ENCODE measurements at places on chromosomes 16 and 17. TPM values are rescaled to one million over a fixed set of nuclear protein-coding genes. Genes with fewer than 3 reads are reported as not detected.

DNA sequence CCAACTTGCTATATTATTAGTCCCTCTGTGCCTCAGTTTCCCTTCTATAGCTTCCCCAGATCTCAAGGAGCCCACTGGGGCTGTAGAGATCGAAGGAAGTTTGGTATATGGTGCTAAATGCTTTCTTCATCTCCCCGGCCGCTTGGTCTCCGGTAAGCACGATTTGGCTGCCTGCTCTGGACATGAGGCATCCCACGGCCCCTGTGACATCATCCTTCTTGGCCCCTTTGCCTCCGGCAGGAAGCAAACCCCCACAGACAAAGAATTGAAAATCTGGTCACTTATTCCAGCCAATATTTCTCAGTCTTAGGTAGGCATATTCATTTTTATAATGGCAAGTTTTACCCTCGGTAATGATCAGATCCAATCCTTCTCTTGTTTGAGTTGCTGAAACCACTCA lies 65.8 kb downstream of the WSCD1 start:
- H3K4me3 ChIP-seq = no peak overlapping the region
- H3K4me1 ChIP-seq = no peaks in the 10 kb centered on the region
- no peaks in the 10 kb centered on the region for H3K36me3 ChIP-seq
- no peak overlapping the region for H3K27ac ChIP-seq
- no peak for DNase-seq

DNA sequence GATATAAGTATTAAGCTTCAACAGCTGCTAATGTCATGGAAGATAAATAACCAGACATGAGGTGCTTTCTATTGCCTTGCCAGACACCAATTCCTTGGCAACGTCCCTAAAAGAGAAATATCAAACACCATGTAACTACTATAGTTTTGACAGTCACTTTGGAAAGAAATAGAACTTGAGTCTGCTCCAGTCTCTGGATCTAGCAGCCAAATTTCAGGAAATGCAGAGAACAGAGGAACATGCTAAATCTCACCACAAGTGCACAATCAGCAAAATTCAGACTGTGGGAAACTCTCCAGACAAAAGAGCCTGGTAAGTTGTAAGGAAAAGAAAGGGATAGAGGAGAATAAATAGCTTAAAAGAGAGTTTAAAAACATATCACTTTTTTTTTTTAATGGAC lies 28.4 kb upstream of the TANC2 start:
- no peaks in the 10 kb centered on the region for H3K27me3 ChIP-seq
- DNase-seq = no peak
- H3K36me3 ChIP-seq = no peaks in the 10 kb centered on the region
- no peak overlapping the region for H3K4me3 ChIP-seq
- H3K4me1 ChIP-seq = no peaks in the 10 kb centered on the region

- peak overlapping the region; percentile 62 for H3K27ac ChIP-seq
- H3K4me3 ChIP-seq = no peak overlapping the region
- H3K4me1 ChIP-seq = peaks cover 54% of the 10 kb centered on the region
- no peaks in the 10 kb centered on the region for H3K27me3 ChIP-seq
- DNase-seq = no peak
- H3K36me3 ChIP-seq = no peaks in the 10 kb centered on the region
Measured at GRCh38 chr17:882827-883585, 96.6 kb downstream of the NXN start.

DNA sequence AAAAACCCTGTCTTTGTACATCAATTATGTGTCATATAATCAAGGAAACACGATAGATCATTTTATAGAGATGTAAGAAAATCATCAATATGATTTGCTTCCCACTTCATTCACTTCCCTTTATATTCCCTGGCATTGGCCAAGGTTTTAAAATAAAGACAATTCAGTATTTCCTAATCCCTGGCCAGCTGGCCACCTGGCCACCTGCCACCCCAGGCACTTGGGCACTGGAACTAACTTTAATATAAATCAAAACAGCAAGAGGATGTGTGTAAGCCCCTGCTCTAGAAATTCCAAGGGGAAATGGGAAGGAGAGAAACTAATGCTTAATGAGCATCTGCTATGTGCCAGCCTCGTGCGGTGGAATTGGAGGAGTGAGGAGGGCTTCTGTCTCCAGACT lies 58.6 kb upstream of the TOB1 start:
- no peaks in the 10 kb centered on the region for H3K27me3 ChIP-seq
- H3K27ac ChIP-seq = no peak overlapping the region
- peaks cover 5% of the 10 kb centered on the region for H3K4me1 ChIP-seq
- H3K4me3 ChIP-seq = no peak overlapping the region
- DNase-seq = no peak

DNA sequence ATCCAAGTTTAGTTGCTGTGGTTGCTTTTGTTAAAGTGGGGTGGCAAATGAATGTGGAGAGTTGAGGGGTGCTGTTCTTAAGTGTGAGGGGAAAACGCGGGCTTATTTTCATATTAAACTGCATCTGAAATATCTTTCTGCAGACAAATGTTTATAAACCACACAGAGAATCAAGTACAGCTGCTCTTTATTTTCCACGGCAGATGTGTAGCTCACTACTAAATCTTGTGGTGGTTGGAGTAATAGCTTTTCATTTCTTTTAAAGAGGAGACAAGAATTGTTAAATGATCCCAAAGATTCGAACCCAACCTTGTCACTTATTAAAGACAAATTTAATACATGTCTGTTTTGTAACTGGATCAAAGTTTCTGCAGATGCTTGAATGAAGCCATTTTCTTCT lies 2.1 kb downstream of the CLTC start:
- H3K4me1 ChIP-seq = peaks cover 70% of the 10 kb centered on the region
- H3K36me3 ChIP-seq = no peaks in the 10 kb centered on the region
- no peak overlapping the region for H3K27ac ChIP-seq
- no peak for DNase-seq

DNA sequence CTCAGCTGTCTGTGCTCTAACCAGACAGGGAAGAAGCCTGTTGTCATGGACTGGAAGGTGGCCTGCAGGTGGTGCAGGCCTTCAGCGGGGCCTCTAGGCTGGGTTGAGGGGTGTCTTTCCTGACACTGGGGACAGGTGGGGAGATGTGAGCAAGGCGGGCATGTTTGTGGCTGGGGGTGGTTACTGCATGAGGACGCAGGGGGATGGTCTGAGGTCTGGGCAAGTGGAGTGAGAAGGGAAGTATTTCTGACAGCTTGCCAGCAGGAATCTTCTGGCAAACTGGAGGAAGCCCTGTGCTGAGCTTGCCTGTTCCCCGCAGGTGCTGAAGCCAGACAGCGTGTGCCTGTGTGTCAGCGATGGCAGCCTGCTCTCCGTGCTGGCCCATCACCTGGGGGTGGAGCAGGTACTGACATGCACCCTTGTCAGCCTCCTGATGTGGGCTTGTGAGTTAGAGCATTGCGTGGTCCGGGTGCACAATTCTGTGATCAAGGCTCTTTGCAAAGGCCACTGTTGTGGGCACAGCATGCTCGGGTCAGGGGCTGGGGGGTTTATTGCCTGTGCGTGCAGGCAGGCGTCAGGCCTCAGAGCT lies 36.2 kb downstream of the PRMT7 start:
- H3K4me1 ChIP-seq = no peaks in the 10 kb centered on the region

DNA sequence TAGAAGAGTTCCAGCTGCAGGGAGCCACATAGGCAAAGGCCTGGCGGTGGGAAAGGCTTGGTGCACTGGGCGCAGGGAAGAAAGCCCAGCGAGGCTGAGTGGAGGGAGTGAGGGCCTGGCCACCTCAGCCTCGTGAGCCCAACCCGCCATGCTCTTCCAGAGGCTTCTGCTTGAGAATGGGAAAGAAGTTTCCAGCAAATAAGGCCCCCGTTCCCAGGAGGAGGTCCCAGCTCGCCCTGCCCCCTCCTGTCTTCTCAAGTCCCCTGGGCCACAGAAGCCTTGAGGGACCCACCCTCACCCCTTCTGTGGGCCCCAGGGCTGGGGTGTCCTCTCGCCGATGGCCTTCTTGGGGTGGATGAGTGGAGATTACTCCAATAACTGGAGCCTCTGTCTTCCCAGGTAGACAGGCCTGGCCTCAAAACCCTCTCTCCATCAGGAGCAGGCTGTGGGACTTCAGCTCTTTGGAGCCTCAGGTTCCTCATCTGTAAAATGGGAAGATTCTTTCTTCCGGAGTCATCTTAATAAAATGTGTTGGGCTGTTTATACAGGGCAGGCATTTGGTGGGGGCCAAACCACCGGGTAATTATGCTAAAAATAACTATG lies 933 bp upstream of the SNN start:
- H3K4me3 ChIP-seq = peak overlapping the region; percentile 57
- H3K27ac ChIP-seq = no peak overlapping the region
- no peak for DNase-seq
- H3K36me3 ChIP-seq = no peaks in the 10 kb centered on the region
- no peaks in the 10 kb centered on the region for H3K27me3 ChIP-seq
- H3K4me1 ChIP-seq = peaks cover 33% of the 10 kb centered on the region

DNA sequence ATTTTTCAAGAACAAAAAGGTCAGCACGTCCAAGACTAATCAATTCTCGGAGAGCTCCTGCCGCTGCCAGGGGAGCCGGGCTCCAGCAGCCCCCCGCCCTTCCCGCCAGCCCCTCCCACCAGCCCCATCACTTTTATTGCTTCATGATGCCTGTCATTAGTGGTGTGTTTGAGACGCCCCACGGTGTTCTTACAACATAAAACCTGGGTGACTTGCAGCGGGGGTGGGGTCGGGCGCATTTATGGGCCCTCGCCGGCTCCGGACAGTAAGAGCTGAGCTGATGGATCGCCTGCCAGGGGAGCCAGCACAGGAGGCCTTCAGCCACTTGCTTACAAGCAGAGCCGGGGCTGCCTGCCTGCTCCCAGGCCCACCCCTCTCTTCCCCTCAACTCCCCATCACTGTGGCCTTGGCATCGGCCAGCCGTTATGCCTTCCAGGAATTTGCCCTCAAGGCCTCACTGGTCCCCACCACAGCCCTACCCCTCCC lies 82.9 kb upstream of the CBX4 start:
- no peak overlapping the region for H3K27ac ChIP-seq
- no peak overlapping the region for H3K4me3 ChIP-seq
- DNase-seq = no peak
- no peaks in the 10 kb centered on the region for H3K36me3 ChIP-seq

DNA sequence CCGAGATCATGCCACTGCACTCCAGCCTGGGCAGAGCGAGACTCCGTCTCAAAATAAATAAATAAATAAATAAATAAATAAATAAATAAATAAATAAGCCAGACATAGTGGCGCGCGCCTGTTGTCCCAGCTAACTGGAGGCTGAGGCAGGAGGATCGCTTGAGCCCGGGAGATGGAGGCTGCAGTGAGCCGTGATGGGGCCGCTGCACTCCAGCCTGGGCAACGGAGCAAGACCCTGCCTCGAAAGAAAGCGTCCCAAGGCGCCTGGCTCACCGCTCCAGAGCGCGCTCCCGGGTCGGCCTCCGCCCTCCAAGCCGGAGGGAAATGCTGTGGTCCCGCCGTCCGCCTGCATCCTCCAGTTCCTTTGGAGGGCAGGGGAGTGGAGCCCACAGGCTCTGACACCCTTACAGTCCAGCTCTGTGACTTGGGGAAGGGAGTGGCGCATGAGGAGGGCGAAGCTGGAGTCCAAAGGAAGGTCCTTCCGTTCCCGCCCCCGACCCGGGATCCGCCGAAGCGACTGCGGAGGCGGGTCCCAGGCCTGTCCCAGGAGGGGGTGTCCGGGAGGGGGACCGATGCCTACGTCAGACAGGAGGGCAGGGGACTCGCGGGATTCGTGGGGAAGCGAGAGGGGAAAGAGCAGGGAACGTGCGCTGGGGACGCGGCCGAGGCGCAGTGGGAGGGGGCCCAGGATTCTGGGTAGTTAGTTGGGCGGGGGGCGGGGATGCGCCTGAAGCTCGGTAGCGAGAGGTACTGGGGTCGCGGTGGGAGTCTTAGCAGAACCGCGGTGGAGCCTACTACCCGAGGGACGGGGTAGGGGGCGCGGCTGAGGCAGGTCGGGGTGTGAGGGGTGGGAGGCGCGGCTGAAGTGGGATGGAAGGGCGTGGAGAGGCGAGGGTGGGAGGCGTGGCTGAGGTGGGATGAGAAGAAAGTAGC lies 8.4 kb upstream of the TRPV2 start:
- H3K4me1 ChIP-seq = peaks cover 14% of the 10 kb centered on the region
- H3K36me3 ChIP-seq = no peaks in the 10 kb centered on the region
- peak overlapping the region; percentile 63 for H3K4me3 ChIP-seq
- H3K27me3 ChIP-seq = peaks cover 7% of the 10 kb centered on the region
- peak; percentile 61 for DNase-seq

DNA sequence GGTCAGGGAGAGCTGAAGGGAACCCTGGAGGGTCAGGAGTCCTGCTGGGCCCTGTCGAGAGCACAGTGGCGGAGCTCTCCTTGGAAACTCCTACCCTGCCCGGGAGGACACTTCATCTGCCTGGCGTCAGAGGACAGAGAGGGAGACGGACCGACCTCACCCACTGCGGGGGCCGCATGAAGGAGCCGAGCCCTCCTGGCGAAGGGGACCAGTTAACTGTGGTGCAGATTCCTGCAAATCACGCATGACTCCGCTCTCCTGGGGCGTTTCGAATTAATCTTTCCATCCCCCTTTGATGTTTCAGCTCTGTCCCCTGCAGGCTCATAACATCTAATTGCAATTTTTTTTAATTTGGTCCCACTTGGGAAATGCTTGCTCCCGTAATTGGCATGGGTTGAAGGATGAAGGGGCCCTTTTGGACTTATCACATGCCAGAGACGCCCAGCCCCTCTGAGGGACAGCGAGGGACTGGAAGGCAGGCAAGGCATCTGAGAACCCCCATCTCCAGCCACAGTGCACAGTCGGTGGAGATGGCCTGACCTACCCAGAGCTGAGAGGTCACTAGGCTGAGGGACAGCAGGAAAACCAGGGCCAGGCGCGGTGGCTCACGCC lies 26.5 kb downstream of the RPH3AL start:
- DNase-seq = no peak
- H3K27ac ChIP-seq = no peak overlapping the region
- no peak overlapping the region for H3K4me3 ChIP-seq

GRCh38 chr16:86065711-86066110 lies 166.7 kb downstream of the IRF8 start:
- H3K4me3 ChIP-seq = no peak overlapping the region
- peaks cover 7% of the 10 kb centered on the region for H3K27me3 ChIP-seq
- no peaks in the 10 kb centered on the region for H3K36me3 ChIP-seq

GRCh38 chr17:67238991-67239390 lies 6.0 kb downstream of the HELZ start:
- peaks cover 60% of the 10 kb centered on the region for H3K36me3 ChIP-seq
- no peak for DNase-seq
- H3K4me3 ChIP-seq = no peak overlapping the region

- H3K4me1 ChIP-seq = no peaks in the 10 kb centered on the region
- no peak overlapping the region for H3K27ac ChIP-seq
- H3K4me3 ChIP-seq = no peak overlapping the region
- no peaks in the 10 kb centered on the region for H3K27me3 ChIP-seq
Measured at GRCh38 chr16:35102780-35103403, 1643.5 kb downstream of the TP53TG3F start.

DNA sequence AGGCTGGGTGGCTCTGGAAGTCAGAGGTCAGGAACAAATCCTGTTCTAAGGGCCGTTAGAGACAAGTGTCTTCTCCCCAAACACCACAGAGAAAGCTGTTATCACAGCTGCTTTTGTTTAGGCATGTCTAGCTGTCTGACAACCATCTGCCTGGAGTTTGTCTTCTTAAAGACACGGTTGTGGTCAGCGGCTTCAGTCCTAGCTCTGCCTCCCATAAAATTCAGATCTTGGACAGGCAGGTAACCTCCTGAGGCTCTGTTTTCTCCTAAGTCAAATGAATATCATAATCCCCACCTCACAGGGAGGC lies 2.3 kb upstream of the ITGA3 start:
- H3K27ac ChIP-seq = peak overlapping the region; percentile 96
- H3K27me3 ChIP-seq = no peaks in the 10 kb centered on the region
- DNase-seq = no peak
- peaks cover 65% of the 10 kb centered on the region for H3K4me1 ChIP-seq
- no peak overlapping the region for H3K4me3 ChIP-seq

The BAHCC1 gene
- total RNA-seq = 19.9 TPM

The GP1BA gene
- total RNA-seq = 0.92 TPM

The TERB1 gene
- not detected for total RNA-seq

The ALOX12 gene
- 0.86 TPM for total RNA-seq

The CRYBA1 gene
- total RNA-seq = not detected

The ATP5PD gene
- 171 TPM for total RNA-seq

The CCL17 gene
- 2.8 TPM for total RNA-seq
